Renal cortex interstitium (tissue), 15 donors: ENCODE measurements at places on chromosomes 1 and 21. TPM values are rescaled to one million over a fixed set of nuclear protein-coding genes. Genes with fewer than 3 reads are reported as not detected.

The AMY1B gene
- polyA plus RNA-seq: not detected

The TMEM200B gene
- 17.5 TPM for polyA plus RNA-seq

The ANKRD13C gene
- 23.2 TPM for polyA plus RNA-seq

GRCh38 chr1:187985145-187985896 is 1156.6 kb downstream of the PLA2G4A start:
- DNase-seq: no peak

DNA sequence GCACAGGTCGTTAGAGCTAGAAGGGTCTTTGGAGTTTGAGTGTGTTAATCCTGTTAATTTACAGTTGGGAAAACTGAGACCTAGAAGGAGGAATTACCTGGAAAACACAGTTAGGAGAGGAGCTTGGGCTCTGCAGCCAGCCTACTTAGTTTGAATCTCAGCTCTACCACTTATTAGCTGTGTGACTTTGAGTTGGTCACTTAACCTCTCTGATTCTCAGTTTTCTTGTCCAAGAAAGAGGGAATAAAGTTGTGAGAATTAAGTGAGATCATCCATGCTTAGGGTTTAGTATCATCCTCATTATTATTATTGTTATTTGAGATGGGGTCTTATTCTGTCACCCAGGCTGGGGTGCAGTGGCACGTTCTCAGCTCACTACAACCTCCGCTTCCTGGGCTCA is 5.4 kb upstream of the HTR1D start:
- DNase-seq: no peak

The SH2D1B gene
- 0.16 TPM for polyA plus RNA-seq

The GNG4 gene
- polyA plus RNA-seq: 4.1 TPM

GRCh38 chr1:10295481-10296085 is 85.2 kb downstream of the KIF1B start:
- no peak for DNase-seq

DNA sequence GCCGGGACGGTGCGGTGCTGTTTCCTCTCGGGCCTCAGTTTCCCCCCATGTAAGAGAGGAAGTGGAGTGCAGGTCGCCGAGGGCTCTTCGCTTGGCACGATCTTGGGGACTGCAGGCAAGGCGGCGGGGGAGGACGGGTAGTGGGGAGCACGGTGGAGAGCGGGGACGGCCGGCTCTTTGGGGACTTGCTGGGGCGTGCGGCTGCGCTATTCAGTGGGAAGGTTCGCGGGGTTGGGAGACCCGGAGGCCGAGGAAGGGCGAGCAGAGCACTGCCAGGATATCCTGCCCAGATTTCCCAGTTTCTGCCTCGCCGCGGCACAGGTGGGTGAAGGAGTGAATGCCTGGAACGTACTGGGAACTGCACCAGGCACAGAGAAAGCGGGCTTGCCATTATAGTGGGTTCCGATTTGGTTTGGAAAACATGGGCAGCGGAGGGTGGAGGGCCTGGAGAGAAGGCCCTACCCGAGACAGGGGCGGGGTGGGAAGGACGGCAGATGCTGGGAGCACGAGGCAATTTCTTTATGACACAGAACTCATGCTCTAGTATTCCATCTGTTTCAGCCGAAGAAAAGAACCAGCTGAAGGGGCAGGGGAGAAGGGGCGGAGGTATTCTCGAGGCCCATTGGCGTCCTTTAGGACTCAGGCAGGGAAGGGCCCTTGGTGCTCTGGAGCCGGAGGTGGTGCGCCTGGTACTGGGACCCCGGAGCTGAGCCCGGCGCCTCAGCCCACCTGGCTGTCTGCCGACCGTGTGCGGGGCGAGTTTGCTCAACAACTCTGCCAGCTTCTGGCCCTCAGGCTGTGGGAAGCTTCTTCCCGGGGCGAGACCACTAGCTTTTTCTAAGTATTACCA is 960 bp downstream of the PCSK9 start:
- no peak for DNase-seq

The KCNH1 gene
- 0.26 TPM for polyA plus RNA-seq

The GMEB1 gene
- polyA plus RNA-seq: 17.5 TPM

DNA sequence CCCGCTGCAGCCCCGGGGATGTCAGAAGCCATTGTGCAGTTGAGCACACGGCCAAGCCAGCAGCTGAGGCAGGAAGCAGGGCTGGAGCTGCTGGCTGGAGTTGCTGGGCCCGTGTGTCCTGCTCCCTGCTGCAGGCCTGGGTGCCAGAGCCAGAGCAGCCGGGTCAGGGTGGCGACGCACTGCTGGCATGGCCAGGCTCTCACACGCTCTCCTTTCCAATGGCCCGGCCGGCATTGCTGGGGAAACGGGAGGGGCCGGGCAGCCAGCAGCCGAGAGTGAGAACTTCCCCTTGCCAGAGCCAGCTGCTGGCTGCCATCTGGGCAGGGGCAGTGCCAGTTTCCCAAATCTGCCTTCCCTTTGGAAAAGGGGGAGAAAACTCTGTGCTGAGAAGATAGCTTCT is 82.4 kb upstream of the PROX1 start:
- no peak for DNase-seq

- DNase-seq: no peak
Observed at GRCh38 chr1:206467915-206468314, 2.4 kb upstream of the IKBKE start.

The ANGPTL7 gene
- not detected for polyA plus RNA-seq

DNA sequence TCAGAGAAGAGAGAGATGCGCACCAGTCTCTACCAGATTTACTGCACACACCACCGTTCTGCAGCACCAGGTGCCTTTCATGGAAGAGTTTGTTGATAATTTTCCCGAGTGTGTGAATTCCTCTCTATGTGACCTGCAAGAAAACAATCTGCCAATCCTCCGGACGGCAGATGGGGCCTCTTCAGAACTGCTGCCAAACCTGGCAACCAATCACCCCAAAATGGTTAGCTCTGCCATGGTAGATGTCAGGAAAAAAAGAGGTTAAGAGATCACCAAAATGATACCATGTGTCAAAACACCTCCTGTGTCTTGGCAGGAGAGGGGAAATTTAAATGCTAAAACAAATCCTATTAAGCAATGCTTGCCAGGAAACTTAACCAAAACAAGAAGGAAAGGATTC is 96.5 kb downstream of the DAB1 start:
- no peak for DNase-seq

The KCNT2 gene
- polyA plus RNA-seq: 8.2 TPM

GRCh38 chr1:244154508-244154871 is 103.4 kb downstream of the ZBTB18 start:
- DNase-seq: no peak

DNA sequence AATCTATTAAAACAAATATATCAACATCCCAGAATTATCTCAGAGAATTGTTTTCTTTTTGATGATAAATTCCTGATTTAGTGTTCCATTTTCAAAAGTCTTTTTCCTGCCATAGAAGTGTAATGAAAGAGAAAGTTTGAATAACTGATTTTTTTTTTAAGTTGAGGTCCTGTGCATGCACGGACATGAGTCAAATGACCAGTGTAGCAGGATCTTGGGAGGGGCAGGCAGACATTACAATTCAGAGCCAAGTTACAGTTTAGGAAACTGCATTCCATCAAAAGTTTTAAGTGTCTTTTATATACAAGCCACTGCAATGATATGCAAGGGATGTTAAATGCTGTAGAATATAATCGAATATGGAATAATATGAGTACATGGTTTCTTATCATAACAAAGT is 227.5 kb downstream of the HMCN1 start:
- DNase-seq: no peak

DNA sequence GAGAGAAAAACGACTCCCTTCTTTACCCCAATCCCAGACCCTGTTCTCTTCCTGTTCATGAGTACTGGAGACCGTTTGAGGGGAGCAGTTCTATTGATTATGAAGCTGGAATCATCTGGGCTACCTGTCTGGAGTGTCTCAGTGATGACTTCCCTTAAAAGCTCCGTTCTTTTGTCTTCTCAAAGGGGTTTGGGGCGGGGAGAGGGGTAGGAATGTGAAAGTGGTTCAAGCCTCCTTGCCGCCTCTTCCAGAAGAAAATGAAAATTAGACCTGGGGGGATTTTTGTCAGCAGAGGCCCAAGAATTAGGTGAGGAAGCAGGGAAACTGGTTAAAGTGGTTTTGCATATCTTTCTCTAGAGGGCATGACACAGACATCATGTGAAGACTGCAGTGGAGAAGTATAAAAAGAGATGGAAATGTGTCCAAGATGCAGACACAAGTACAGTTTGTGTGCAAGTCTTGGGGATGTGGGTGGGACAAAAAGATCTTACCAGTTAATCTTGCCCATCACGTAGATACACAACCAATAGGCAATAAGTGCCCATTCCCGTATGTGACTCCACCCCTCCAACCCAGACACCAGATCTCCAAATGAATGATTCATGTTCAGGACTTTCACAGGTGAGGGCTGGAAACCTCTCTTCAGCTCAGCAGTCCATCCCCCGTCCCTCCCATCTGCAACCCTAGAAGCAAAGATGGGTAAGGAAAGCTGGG is 470 bp upstream of the MTMR11 start:
- DNase-seq: no peak

- DNase-seq: no peak
Observed at GRCh38 chr1:194848846-194849245, 1662.4 kb upstream of the B3GALT2 start.

The HEYL gene
- 18.4 TPM for polyA plus RNA-seq

DNA sequence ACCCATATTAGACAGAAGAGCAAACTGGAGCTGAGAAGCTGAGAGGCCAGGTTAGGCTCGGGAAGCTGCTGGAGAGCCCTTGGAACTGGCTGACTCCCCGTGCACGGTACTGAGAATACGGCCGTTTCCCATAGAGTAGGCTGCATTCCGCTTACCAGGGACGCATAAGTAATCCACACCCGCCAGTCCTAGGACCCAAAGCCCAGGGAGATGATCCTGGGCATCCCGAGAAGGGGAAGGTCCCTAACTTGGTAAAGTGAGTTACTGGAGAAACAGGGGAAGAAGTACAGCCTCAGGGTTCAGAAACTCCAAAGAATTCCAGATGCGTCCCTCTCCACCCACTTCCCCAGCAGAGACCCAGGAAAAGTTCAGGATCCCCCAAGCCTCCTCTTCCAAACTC is 1.3 kb downstream of the LRRC38 start:
- DNase-seq: no peak

The LRRC53 gene
- not detected for polyA plus RNA-seq

The TNFSF4 gene
- polyA plus RNA-seq: 1.9 TPM

DNA sequence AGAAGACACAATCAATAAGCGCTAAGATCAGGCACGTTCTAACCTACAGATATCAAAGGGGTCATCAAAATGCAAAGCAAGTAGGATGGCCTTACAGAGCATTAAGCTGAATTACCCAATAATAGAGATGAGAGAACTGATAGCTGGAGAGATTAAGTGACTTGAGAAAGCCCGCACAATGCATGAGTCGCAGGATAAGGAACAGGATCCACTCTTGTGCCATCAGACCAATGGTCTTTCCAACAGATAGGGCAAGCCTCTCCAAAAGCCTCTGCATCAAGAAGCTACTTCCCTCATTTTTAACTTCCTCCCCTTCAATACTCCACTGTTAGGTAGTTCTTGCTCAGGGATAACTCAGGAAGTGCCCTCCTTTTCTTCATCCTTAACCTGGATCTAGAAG is 2.6 kb downstream of the CHML start:
- DNase-seq: no peak

The CLDN17 gene
- not detected for polyA plus RNA-seq

DNA sequence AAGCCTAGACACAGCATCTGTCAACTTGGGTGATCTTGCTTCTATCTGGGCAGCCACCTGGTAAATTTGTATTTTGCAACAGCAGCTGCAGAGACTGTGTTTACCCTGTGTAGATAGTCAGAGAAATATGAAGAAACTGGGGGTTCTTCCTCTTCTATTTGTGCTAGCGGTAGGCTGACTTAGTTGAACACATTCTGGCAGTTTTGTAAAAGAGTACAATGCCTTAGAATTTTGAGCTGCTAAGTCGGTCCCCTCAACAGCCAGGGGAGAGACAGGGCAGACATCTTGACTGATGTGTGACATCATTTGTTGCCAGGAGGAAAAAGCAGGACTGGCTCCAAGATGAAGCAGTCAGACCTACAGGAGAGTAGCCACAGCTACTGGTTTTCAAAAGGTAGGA is 53.7 kb downstream of the KCNJ6 start:
- DNase-seq: no peak

DNA sequence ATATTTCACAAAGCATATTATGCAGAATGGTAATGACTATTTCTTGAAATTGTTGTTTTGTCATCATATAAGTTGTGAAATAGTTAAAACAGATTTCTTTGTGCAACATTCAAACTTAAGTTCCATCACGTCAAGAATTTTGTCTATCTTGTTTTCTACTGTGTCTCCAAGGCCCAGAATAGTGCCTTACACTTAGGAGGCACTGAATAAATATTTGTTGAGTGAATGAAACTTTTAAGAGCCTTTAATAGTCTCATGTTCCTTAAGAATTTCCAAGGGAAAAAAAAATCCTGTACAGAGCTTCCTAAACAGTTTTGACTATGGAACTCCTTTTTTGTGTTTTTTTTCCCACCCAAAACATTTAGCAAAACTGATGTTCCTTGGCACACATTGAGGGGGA is 50.8 kb upstream of the TNFSF18 start:
- DNase-seq: no peak
